ENCODE measurements at places on chromosomes 2 and 18. TPM values are rescaled to one million over a fixed set of nuclear protein-coding genes. Genes with fewer than 3 reads are reported as not detected.

GRCh38 chr18:75654386-75654785, 226.9 kb upstream of the SMIM21 start:
- DNase-seq = no peak

DNA sequence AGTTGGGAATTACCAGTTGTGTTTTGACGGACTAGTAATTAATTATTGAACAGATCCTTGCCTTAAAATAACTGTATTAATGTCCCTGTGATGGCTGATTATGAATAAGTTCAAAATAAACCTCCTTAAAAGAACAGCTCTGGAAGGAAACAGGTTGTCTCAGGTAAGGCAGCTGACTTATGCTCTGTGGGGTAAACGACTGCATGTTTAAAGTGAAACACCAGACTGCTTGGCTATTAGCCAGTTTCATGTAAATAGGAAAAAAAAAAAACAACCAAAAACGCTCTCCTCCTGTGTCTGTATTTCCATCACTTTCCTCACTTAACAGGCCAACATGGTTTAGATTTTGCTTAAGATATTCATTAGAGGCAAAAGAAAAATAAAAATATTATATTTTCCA, 243.6 kb downstream of the TMEM182 start:
- no peak for DNase-seq

GRCh38 chr2:167652401-167652800, 595.0 kb downstream of the STK39 start:
- no peak for DNase-seq

Gene MAP3K19
- total RNA-seq = not detected

GRCh38 chr2:6640621-6641015, 225.1 kb downstream of the CMPK2 start:
- no peak for DNase-seq

GRCh38 chr2:158629116-158629515, 166.0 kb upstream of the DAPL1 start:
- DNase-seq = no peak

Gene EFR3B
- 3.2 TPM for total RNA-seq

DNA sequence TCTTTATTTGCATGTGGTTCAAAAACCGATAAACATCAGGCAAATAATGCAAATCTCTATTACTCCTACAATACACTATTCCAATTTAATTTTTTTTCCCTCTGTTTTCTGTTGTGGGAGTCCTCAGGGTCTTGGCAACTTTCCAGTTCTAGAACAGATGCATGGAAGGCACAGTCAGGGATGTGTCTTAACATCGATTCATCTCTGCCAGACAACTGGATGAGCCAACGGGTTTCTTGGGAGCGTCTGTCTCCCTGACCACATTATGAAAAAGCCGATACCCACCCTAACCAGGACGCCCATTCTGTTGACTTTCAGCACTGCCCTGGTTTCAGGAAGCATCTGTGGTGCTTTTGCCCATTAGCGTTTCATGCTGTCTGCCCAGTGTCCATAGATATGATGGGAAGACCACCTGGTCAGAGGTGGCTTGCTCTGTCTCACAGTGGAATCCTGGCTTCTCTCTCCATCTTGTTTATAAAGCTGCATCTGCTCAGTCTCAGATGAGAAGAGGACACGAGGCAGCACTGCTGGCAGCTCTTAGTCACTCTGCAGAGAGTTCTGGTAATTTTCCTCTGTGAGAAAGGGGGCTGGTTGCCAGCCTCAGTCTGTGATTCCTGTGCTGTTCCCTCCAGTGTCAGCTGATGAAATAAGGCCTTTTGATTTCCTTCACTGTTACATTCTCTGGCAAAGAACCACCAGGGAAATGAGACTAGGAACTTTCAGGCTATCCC, 57.9 kb upstream of the KCNE4 start:
- peak; percentile 98 for DNase-seq

GRCh38 chr2:189179570-189179950, at the start of gene COL5A2:
COL5A2 (minus strand) TSS chr2:189179761; CDS start chr2:189179604, 157 bp downstream.
- peak; percentile 98 for DNase-seq

Gene MC4R
- 0.62 TPM for total RNA-seq

- no peak for DNase-seq
These were observed 89.9 kb upstream of the CD226 start for GRCh38 chr18:70037431-70038061.

Gene INPP5D
- total RNA-seq = 4.3 TPM

DNA sequence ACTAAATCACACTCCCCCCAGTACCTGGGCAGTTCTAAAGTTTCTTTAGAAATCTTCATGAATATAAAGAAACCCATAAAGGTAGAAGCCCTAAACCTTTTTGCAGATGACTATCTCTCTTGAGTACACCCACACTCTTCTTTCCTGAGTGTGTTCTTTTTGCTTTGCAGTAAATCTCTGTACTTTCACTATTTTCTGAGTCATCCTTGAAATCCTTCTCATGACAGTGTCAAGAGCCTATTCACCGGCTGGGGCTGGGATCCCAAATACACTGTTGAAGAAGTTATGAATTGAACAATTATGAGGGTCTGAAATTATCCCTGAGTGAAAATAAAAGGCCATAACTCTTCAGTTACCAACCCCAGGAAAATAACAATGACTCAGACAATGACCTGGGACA, 133.9 kb upstream of the CCDC195 start:
- DNase-seq = no peak

DNA sequence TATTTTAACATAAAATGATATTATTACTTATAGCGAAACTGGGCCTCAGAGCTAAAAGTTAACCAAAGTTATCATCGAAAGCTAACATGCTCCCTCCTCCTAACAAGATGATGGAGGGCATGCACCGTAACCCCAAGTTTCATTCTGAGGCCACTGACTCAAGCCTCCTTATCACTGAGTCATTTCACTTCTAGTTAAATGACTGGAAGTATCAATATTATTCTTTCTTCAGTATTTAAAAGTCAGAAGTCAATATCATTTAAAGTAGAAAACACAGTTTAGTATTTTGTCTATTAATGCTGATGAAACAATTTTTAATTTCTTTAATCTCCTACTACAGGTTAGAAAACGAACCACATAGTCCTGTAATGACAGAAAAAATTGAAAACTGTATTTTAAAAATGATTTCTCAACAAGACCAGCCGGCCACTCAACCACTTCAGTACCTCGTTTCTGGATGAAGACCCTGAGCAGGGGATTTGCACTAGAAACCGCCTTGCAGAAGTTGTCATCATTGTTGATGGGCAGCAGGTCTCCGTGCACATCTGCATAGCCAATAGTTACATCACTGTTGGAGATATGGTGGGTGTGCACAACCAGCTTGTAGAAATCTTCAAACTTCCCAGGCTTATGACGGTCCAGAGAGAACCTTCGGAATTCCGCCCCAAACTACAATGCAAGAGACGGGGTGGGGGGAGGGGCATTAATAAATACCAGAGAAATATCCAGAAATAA, 44.9 kb downstream of the PARD6G start:
- no peak for DNase-seq

DNA sequence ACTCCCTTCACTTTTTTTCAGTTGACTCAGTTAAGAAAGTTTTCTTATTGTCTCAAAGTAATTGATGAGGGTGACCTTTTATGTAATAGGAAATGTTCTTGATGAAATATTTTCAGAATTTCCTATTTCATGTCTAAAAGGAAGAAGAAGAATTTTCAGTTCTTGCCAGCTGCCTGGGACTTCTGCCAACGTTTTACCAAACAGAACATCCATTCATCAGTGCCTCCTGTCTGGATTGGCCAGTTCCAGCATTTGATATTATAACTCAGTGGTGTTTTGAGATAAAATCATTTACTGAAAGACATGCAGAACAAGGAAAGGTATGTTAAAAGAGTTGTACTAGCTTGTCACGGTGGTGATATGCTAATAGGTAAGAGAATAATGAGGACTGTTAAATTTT, 104.7 kb upstream of the MYO3B start:
- peak; percentile 68 for DNase-seq

DNA sequence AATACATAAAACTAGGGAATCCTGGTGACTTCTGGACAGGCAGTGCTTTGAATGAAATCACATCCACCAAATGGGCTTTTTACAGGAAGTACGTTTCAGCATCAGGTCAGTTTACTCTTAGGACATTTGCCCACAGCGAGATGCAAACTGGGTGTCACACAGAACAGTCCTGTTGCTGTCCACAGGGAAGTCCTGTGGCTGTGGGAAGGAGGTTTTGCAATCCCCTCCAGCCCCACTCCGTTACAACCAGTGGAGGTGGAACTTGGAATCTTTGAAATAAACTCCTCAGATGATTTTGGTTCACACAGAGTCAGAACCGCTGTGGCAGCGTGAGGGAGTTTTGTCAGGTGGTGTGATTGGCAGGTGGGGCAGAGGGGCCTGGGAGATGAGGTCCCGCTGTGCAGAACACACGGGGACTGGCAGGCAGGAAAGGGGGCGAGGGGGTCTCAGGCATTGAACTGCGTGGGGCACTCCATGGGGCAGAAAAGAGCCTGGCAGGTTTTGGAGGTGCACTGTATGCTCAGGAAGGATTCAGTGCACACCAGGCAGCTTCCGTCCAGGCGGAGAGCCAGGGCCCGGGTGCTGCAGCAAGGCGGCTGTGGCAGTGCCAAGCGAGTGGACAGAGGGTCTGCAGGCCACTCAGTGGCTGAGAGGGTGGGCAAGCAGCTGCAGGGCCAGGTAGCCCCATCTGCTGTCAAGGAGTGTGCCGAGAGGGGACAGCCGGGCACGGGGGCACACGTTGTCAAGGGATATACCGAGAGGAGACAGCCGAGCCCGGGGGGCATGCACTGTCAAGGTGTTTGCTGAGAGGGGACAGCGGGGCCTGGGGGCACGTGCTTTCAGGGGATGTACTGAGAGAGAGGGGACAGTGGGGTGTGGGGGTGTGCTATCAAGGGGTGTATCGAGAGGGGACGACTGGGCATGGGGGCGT, 148.7 kb downstream of the LDLRAD4 start:
- no peak for DNase-seq

Gene TSPYL6
- total RNA-seq = 0.04 TPM

Gene ADGRF3
- total RNA-seq = 0.31 TPM

- no peak for DNase-seq
These were observed 25.6 kb downstream of the KLHL29 start for GRCh38 chr2:23410596-23410995.

DNA sequence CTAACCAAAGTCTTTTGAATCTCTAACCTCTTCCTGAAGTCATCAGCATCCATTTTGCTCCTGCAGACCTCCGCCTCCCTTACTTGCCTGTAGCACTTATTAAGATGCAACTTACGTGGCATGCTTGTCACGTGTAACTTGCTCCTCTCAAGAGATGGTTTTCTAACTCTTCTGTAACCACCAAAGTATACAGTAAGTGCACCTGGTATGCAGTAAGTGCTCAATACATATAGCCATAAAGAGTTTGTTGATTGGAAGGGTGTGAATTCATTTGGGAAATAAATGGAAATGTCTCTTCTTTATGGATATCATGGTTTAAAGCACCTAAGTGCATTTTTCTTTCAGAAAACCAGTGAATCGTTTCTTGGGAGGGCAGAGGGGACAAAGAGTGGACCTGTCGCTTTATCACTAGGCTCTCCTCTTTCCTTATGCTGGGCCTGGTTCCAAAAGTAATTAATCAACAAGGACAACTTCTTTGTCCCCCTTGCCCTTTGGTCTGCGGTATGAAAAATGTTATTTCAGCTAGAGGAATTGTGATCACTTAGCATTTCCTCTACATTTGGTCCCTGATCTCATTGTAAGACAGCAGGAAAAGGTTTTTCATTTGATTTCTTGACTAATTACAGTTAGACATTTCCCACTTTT, 370.0 kb upstream of the SPRED2 start:
- DNase-seq = no peak

- no peak for DNase-seq
These were observed 11.7 kb downstream of the COPS8 start for GRCh38 chr2:237097326-237097910.

Data from muscle of leg (tissue), 16 donors.